ENCODE measurements at places on chromosomes 7 and 10.

DNA sequence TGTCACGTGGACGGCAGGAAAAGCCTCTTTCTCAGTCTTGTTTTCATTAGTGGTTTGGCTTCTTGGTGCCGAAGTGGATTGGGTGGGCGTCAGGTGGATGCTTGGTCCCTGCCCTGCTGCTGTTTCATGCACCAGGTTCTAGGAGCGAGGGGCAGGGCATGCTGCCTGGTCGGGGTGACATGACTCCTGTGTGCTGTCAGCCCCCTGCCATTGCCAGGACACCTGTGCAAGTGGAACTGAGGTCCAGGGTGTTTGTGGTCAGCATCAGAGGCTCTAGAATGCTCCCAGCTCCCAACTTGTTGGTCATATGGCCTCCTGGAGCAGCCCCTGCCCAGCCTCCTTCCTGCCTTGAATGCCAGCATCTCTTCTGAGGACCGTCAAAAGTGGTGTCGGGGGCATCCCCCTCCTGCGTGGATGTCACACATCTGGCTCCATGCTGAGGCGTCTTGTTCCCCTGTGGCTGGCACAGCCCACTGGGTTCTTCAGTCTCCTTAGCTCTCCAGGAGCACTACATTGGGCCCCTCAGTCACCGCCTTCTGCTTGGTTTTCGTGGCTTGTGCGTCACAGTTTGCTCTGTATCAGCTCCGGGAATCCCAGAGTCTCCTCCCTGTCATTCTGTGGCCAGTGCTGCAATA, 24.8 kb downstream of the ADCY1 start:
- DNase-seq, result peak; percentile 47

- no peak for DNase-seq
Measured at GRCh38 chr10:4503076-4503475, 322.9 kb upstream of the AKR1E2 start.

GRCh38 chr7:155951554-155952158, 139.4 kb upstream of the SHH start:
- no peak for DNase-seq

DNA sequence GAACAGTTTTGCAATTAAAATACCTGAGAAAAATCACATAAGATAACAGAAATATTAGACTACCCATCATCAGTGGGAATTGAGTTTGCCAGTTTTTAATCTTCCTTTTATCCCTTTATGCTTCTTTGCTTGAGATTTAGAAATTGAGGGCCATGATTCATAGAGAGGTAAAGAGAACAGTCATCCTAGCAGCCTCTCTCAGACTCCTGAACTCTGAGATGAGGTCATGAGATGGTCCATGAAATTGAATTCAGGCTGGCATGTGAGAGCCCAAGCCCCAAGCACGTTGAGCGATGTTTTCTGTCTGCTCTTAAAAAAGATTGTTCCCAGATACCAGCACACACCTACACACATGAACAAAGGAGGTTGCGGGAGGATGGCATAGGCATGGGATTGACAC, 91.1 kb downstream of the CREB5 start:
- DNase-seq, result no peak

DNA sequence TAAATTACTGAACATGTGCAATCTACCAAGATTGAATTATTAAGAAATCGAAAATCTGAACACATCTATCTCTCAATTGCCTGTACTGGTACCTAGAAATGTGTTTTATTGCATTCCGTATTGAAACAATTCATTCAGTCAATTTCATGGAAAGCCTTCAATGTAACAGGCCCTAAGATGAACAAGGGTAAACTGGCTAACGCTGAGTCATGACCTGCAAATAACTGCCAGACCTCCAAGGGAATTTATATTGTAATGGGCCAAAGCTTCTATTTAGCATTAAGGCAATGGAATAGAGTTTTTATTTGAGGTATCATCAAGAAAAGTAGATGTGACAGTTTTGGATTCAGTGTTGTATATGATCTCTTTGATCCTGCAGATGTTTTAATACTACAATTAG, 49.9 kb upstream of the CD36 start:
- no peak for DNase-seq

DNA sequence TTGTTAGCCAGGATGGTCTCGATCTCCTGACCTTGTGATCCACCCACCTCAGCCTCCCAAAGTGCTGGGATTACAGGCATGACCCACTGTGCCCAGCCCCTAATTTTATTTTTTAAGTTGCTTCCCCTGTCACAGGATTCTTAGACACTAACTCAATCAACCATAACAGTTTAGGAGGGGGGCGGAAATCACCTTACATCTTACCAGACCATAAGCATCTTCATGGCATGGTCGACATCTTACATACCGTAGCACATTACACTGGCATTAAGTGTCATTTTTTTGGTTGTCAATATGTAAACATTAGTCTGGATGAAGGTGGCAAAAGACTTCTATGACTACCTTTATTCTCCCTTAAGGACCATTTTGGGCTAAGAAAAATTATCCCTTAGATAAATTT, 95.6 kb downstream of the TRIM24 start:
- no peak for DNase-seq

- no peak for DNase-seq
Measured at GRCh38 chr10:11546581-11546980, 64.9 kb downstream of the USP6NL start.

GRCh38 chr10:124650820-124651401, 93.3 kb downstream of the FAM53B start:
- no peak for DNase-seq

DNA sequence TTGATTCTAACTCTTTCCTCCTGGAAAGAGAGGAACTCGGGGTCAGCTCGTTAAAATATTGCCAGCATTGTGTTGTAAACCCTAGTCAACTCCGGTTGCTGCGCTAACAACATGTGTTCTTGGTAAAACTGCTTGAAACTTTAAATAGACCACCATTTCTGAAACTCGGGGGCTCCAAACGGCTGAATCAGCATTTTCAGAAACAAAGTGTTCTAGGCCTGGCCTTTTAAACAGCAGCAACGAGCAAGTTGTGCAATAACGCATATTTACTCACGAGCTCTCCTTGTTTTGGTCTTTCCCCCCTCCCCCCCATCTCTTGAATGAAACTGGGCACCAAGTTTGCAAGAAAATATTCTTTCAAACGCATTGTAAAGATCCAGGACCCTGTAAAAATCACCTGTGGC, 9.2 kb upstream of the GRB10 start:
- DNase-seq, result no peak

DNA sequence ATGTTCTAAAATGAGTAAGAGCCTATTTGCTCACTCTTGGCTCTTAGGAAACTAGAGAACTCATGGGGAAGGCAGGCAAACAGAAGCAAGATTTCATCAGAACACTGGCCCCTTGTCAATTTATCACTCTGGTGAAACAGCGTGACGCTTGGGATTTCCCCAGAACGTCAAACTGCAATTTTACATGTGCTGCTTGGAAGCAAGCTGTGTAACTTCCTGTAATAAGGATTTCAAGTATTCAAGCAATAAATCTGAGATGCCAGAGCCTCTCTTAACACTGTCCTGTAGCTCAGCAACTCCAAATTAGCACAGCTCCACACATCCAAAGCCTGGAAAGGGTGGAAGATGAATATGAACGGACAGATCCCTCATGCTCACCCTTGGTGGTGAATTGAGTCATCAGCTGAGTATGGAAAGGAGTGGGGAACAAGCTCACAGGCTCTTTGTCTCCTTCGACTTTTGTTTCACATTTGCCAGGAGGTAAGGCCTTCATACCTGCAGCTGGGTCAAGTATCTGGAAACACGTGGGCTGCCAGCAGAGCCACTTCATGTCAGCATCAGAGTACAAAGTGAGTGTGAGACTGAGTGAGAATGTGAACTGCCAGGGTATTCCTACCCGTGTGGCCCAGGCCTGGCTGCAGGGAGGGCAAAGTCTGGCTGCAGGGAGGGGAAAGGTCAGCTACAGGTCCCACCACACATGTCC, 140.4 kb upstream of the NAMPT start:
- DNase-seq, result peak; percentile 92

DNA sequence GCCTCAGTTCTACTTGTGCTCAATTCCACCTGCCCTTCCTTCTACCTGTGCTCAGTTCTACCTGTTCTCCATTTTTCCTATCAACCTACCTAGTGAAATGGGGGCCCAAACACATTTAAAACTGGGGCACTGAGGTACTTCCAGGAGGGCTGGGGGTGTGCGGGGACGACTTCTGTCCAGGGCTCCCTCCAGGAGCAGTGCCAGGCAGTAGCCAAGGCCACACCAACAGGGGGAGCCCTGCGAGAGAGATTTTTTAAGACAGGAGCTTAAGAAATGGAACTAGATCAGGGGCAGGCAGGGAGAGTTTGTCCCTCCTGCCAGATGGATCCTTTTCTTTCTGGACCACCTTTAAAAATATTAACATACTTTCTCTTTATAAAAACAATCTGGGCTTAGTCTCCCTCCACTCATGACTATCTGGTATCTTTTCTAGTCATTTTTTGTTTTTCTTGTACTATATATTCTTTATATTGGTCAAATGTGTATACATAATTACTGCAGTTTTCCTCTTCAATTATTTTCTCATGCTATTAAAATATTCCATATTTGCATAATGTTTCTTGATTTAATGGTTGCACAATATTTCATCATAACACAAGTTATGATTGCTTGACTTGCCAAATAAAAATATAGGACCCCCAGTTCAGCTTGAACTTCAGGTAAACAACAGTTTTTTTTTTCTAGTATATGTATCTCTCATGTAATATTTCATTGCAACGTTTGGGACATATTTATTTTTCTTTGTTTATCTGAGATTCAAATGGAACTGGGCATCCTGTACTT, 47.3 kb upstream of the INSYN2A start:
- DNase-seq, result no peak

GRCh38 chr10:14567421-14567820, 207.3 kb downstream of the FAM107B start:
- DNase-seq, result no peak

DNA sequence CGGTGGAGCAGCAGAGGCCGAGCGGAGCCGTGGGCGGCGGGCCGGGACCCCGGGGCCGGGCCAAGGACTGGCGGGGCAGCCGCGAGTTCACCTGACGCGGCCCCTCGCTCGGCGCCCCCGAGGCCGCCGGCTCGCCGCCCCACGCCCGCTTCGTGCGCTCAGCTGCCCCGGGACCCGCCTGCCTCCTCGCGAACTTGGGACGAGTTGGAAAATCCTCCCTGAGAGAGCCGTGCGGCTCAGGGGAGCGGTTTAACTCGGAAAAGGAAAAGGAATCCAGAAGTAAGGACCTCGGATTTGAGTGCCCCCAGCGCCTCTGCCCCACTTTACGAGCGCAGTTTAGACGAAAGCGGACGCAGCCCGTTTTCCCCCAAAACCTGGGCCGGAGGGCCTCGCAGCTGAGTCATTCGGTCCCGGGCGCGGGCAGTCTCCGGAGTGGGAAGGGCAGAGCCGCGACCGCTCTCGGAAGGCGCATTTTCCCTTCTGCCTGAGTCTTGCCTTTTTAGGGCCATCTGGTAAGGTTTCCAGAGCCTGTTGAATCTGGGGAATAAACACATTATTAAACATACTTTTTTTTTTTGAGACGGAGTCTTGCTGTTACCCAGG, 744 bp downstream of the CREM start:
- peak; percentile 87 for DNase-seq

GRCh38 chr7:95421000-95421846, 13.6 kb downstream of the PON2 start:
- no peak for DNase-seq

DNA sequence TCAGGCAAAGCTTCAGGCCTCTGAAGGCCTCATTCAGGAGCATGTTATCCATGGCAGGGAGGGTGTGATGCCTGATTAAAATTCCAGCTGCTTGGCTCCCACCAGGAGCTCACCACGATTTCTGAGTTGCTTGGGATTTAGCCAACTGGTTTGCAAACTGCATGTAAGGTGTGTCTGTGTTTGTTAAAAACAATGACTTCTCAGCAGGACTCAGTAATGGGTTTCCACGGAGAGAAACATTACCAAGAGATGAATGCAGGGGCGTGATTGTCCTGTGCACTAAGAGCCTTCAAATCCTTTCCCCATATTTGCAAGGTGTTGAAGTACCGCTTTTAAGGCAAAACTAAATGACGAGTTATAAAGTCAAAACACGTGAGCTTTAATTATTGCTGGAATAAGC, 88.8 kb upstream of the BTBD16 start:
- no peak for DNase-seq

DNA sequence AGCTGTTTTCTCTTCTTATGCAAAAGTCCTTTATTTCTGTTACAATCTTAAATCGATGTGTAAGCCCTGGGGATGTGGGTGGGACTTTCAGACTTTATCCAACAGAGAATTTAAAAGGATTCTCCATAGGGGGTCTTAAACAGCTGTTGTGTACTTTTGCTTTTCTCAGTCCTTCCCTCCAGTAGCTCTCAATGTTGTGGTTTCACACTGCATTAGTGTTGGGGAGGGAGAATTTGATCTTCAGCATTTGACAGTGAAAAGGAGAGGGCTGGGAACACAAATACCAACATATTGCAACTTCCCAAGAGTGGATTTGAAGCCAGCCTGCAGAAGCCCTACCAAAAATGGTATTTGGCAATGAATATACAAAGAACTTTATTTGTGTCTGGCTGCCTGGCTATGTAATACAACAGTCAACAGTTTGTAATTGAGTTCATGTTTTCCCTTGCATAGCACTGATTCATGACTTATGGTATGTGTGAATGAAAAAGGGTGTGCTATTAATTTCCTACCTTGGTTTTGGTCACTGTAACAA, 80.1 kb upstream of the CAPZA2 start:
- DNase-seq, result no peak

GRCh38 chr10:119205894-119206602, 1.3 kb upstream of the GRK5 start:
- DNase-seq, result no peak

DNA sequence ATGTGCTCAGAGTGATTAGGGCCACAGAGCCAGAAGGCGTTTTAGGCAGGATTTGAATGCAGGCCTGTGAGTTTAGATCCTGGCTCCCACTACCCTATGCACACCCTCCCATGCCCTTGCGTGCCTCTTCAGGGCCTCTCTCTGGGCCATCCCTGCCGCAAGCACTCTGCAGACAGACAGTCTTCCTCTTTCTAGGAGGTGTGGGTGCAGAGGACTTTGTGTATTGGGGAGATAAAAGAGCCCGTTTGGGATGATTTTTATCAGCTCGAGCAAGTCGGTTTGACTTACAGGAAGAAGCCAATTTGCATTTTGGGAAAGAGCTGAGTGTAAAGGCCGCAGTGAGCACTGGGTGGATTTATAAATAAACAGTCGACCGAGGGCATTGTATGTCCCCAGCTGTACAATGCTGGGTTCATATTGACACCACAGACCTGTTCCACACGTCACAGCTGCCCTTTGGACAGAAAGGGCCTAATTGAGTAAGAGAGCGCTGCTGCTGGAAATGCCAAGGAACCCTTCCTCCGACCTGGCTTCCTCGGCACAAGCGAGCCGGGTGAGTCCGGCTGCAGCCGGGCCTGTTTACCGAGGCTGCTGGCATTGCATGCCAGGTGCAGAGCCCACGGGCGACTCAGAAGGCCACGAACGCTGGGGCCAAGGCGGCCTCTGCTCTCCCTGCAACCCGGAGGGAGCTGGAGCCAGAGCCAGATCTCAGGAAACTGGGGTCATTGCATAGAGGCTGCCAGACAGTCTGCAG, 25.1 kb downstream of the ZMIZ1 start:
- no peak for DNase-seq

GRCh38 chr7:33870120-33870519, 35.2 kb upstream of the BMPER start:
- DNase-seq, result no peak

Data from coronary artery (tissue), 2 donors.